ENCODE measurements at places on chromosomes 7 and 10.

GRCh38 chr7:45156516-45157272 lies 897 bp upstream of the RAMP3 start:
- no peak for DNase-seq

DNA sequence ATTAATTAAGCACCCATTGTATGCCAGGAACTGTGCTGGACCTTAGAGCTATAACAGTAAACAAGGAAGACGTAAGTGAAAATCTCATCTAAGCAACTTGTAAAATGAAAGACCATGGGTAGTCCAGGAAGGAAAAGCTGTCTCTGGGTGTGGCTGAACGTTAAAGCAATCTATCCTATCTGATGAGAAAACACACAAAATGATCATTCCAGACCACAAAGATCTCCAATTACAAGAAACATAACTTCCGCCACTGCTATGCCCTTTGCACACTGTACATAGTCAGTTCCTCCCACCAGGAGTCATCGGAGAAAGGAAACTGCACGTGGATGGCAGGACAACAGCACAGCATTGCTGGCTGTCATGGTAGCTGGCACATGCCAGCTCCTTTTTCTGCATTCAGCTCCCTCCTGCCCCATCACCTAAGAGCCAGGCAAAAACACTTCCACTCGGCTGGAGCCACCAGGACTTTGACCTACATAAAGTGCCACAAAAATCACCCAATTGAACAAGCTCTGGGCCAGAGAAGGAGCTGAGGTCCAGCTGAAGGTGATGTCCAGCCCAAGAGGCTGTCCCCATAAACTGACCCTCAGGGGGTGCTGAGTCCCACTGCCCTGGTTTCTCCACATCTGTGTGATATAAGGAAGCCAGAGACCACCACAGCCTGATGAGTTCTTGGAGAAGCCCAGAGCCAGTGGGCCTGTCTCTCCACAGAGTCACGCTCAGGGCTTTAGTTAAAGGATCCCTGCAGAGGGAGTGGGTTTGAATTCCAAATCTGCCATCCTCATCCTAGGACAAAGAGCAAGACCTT lies 56.4 kb downstream of the STEAP1B start:
- no peak for DNase-seq

- no peak for DNase-seq
Measured at GRCh38 chr7:553636-554111, 34.0 kb upstream of the PDGFA start.

GRCh38 chr10:123408660-123409059 lies 254.5 kb downstream of the BUB3 start:
- no peak for DNase-seq

GRCh38 chr10:84302223-84302622 lies 26.2 kb upstream of the CCSER2 start:
- no peak for DNase-seq

GRCh38 chr7:1754345-1754908 lies 84.3 kb downstream of the ELFN1 start:
- no peak for DNase-seq

- no peak for DNase-seq
Measured at GRCh38 chr7:47932466-47933037, 15.7 kb downstream of the PKD1L1 start.

DNA sequence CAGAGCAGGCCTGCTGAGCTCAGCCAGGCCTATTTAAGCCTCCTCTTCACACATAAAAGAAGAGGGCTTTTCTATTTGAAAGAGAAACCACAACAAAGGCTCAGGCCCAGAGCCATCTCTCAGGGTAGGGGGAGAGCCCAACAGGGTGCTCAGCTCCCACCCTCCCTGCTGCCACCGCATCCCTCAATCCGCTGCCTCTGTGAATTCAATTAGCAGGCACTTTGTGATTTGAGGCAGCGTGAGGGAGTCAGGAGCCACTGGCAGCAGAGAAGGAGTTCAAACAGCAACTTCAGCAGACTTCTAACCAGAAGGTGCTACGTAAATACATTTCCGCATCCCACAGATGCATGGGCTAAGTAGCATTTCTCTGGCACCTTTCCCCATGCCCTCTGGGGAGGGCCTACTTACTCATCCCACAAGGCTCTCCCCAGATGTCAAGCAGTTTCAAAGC lies 45.2 kb downstream of the LRRC20 start:
- DNase-seq, result no peak

DNA sequence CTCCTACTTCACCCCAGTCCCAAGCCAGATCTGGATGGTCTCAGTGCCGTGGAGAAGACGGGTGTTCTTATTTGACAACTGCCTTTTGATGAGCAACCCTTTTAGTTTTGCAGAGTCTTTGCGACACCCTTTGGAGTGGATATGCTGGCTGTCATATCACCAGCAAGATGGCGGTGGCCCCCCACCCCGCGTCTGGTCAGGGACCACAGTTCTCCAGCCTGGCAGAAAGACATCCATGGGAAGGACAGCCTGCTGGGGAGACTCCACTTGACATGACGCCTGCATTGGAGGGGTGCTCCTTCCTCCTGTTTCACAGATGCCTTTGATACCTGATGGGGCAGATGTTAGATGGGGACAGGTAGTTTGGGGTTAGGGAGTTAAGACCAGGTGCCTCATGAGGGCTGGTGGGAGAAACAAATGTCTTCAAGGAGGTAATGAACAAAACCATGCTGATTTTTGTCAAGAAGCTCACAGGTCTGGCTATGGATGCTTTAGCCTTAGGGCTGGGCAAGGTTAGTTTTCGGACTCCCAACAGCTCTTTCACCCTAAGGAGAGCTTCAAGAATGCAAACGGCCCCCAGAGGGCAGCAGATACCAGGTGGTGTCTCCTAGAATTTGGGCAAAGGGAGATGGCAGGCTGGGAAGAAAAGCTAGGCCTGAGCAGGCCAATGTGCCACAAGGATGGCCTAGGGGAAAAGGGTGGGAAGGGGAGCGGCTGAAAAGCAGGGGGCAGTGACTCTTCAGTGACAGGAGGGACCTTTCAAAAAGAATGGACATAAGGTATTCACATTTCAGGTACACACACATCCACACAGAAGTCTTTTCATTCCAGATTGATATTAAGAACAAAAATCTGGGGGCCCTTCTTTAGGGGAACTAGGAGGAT lies 95.2 kb downstream of the CLEC2L start:
- DNase-seq, result peak; percentile 59

- no peak for DNase-seq
Measured at GRCh38 chr7:40866601-40867000, 731.8 kb downstream of the SUGCT start.

GRCh38 chr10:33533612-33534011 lies 199.1 kb upstream of the NRP1 start:
- DNase-seq, result no peak

DNA sequence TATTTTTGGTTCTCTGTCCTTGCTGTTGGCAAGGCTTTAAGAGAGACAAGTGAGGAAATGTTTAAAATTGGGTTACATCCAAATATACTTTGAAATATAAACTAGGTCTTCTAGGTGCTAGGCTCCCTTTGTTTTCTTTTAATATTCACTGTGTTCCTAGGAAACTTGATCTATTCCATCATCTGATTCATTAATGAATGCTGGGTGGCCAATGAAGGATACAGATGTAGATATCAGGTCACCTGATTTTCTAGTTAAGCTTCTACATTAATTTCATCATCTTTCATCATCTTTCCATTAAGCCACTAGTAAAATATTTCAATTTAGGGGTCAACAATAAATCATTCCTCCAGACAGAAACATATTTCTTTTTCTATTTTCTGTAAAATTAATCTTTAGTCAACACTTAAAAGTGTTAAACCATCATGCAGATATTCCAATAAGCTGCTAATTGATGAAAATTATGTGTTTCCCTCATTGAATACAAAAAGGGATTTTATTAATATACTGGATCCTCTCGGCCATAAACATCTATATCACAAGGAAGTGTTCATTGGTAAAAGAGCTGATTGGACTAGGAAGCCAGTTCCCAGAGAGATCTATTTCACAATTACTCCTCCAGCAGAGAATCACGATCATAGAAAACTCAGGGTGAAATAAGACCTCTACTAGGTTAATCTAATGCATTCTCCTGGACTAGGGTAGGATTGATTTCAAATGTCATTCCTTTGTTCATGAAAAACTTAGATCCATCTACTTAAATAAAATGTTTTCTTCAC lies 14.7 kb downstream of the HGF start:
- no peak for DNase-seq

DNA sequence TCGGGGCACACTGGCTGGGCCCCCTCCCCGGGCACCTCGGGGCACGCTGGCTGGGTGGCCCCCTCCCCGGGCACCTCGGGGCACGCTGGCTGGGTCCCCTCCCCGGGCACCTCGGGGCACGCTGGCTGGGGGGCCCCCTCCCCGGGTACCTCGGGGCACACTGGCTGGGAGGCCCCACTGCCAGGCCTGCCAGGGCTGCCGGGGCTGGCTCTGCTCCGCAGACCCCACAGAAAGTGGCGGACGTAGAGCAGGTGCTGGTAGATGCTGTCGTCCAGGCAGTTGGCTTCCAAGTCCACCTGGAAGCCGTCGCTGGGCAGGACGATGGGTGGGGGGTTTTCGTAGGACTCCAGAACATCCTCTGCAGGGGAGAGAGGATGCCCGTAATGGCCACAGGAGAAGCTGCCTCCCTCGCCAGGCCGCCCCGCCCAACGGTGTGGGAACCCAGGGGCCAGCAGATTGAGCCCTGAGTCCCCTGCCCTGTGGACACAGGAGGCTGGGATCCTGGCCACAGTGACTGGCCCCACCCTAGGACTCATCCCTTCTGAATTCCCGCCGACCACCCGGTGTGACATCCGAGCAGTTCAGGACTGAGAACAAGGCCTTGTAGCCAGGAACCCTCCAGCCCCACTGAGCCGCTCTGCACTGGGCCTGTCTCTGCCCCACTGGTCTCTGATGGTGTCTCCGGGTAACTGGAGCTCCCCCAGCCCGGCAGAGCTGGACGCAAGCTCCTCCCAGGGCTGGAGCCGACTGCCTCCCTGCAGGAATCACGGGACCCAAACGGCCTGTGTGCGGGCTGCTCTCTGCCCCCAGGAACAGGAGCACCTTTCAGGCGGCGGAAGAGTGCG lies 28.2 kb downstream of the AP5Z1 start:
- no peak for DNase-seq
